ENCODE measurements at places on chromosomes 6 and 20.

GRCh38 chr6:44737829-44738528 lies 350.5 kb downstream of the CDC5L start:
- DNase-seq: no peak

DNA sequence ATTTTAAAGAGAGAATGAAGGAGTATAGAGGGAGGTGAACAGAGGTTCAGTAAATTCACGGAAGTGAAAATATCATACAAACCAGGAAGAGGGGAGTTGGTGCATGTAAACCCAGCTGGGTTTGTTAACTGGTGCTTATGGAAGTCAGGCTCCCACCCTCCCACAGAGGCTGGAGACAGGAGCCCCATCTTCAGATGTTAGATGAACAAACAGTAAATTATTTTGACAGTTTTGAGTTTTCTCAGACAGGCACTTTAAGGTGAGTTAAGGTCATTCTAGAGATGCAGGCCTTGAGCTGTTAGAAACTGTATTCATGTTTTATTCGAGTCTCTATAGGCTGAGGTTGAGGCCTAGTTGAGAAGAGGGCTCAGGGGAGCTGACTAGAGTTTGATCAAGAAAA lies 41.8 kb upstream of the FUCA2 start:
- no peak for DNase-seq

DNA sequence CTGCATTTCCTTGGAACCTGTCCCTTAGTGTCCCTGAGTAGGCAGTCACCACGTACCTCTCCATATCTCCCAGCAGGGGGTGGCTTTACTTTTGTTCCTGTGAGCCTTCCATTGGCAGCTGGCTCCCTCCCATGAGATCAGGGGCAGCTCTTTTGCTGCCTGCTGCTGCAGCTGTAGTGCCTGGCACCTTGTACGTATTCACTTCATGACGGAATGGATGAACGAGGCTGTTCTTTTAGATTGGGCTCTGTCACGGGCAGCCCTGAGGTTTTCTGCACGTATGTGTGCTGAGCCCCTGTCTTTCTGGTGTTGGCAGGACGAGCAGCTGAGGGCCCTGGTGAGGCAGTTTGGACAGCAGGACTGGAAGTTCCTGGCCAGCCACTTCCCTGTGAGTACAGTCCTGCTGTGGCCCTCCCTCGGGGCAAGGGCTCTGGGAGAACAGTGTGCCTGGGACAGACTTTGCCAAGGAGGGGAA lies 14.6 kb downstream of the MYBL2 start:
- no peak for DNase-seq

DNA sequence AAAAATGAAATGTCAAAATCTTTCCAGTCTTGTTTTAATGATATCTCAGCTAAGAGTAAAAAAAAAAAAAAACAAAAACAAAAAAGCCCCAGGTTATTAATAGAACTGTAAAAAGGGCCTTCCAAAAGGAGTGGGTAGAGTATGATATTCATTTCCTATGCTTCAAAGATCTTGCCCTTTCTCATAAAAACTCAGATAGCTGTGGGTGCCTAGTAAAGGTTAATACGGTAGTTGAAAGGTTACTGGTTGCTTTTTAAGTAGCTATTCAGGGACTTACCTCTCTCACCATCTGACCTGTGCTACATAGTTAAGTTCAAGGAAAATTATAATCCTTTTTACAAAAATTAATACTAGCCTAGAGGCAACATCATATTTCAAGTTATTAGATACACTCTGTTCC lies 14.9 kb downstream of the TRMT6 start:
- DNase-seq: no peak

DNA sequence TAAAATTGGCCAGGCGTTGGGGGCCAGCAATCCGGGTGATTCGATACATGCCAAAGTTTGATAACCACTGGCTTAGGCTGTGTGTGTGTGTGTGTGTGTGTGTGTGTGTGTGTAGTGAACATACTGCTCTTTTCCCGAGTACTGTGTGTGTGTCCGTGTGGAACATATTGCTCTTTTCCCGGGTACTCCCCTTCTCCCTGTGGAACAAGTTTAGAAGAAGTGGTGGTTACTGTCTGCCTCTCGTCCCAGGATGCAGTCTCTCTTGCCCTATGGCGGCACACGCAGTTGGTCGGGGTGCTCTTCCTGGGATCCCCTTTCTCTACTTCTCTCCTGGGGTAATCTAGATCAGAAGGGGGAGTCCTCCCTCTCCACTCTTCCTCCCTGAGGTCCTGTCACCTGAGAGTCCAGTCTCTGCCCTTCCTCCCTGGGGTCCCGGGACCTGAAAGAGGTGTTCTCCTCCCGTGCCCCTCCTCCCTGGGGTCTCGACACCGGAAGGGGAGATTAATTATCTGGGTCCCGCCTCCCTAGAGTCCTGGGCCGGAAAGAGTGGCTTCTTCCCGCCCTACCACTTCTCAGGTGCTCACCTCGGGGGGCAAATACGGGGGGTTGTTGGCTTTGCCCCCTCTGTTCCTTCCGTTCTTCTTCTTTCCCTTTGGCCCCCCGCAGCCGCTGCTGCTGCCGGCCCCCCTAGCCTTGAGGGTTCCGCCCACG lies 516 bp downstream of the GTPBP2 start:
- DNase-seq: no peak

DNA sequence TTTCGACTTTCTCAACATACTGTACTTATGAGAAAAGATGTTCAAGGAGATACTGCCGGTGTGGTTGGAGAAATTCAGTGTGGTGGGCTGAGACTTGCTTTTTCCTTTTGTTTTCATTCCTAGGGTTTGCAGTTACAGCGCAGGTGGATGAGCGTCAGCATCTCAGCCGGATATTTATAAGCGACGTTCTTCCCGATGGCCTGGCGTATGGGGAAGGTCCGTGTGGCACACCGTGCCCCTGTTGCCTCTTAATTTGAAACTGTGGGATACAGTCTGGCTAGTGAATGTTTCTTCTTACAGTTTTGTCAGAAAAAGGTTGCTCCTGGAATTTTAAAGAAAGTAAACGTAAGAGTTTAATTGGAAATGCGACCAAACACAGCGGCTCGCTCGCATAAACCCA lies 81.7 kb upstream of the CLDN20 start:
- no peak for DNase-seq

- no peak for DNase-seq
These were observed 414.8 kb upstream of the CDH4 start for GRCh38 chr20:60837173-60837770.

DNA sequence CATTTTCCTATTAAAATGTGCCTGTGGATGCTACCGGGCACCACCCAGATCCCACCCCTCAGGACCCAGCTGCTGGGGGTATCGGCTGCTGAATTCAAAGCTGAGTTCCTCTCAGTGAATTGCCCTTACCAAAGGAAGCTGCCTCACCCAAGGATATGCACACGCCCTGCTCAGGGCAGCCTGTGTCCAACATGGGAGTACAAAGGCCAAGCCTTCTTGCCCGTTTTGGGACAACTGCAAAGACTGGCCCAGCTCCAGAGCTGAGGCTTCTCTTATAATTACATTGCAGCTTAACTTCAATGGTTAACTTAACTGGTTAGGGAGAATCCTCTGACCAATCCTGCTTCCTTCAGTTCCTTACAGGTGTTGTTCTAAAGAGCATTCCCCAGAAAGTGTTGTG lies 19.8 kb upstream of the FANCE start:
- no peak for DNase-seq

GRCh38 chr6:139825935-139826374 lies 451.5 kb upstream of the CITED2 start:
- DNase-seq: no peak

DNA sequence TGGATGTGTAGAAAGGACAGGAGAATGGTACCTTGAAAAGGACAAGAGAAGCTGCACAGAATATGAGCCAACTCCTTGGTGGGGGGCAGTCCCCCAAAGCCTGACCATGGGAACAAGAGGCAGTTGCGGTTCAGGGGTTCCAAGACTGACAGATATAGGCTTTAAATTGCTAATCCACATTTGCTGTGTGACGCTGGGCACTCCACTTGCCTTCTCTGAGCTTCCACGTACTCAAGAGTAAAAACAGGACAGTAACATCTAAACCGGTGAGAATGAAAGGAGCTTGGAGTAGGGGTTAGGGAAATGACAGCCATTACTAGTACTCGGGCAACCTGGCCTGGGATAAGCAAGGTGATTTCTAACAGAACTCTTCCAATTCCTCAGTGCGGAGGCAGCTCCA lies 57.9 kb upstream of the LRFN2 start:
- DNase-seq: no peak

DNA sequence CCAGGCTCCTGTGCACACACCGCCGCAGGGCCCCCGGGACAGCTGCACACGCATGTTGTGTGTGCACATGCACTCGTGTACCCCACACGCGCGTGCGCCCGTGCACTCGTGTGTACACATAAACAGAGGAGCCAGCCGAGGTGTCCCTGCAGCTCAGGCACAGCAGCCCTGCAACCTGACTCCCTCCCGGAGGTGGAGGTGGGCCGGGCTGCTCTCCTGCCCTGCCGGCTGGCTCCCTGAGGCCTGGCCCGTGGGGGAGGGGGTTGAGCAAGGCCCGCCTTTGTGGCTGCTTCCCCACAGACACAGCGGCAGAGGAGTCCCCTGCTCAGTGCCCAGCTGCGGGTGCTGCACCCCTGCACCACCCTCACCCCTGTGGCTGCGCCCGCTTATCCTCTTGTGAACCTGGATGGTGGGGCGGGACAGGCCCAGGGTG lies 624 bp downstream of the RBBP8NL start:
- no peak for DNase-seq

GRCh38 chr6:135922174-135922573 lies 70.7 kb downstream of the PDE7B start:
- DNase-seq: peak; percentile 96

DNA sequence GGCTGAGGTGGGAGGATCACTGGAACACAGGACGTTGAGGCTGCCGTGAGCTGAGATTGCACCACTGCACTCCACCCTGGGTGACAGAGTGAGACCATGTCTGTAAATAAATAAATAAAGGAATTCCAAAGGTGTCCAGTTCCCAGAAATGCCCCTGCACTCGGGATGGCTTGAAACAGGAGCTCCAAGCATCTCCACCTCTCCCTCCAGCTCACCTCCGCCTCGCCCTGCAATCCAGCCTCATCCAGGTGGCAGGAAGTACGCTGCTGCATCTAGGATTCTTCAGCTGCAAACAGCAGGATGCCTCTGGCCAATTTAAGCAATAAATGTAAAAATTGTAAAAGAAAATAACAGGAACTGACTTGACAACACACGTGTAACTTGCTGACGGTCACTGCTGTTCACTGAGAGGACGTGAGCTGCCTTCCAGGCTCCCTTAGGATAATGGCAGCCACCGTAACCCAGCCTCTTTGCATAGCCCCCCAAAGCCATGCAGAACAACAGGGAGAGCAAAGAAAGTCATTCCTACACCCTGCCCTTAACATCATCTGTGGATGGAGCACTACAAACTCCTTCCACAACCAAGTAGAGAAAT lies 11.4 kb upstream of the GRM4 start:
- DNase-seq: no peak

DNA sequence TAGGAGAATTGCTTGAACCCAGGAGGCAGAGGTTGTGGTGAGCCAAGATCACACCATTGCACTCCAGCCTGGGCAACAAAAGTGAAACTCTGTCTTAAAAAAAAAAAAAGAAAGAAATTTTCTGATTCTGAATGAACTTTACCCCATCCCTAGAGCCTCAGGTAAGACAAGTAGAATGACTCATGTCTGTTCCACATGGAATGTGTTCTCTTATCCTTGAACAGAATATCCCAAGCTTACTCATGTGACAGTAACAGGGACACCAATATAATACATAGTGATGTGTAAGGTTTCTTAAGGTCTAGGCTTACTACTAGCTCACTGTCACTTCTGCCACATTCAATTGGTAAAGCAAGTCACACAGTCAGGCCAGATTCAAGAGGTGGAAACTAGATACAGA lies 219.6 kb upstream of the BTBD3 start:
- DNase-seq: no peak

DNA sequence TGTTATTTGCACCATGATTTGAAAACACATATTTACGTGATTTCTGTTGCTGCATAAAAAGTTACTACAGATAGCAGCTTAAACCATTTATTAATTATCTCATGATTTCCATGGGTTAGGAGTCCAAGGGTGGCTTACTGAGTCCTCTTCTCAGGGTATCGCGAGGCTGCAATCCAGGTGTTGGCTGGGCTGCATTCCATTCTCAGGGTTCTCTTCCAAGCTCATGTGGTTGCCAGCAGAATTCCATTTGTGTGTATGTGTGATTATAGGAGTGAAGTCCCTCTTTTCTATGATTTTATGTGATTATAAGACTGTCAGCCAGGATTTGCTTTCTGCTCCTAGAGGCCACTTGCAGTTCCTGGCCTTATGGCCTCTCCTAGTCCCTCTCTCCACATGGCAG lies 135.1 kb downstream of the FAM83B start:
- peak; percentile 70 for DNase-seq

- DNase-seq: no peak
These were observed 9.1 kb upstream of the MAP1LC3A start for GRCh38 chr20:34549291-34549928.

GRCh38 chr6:45184937-45185336 lies 143.2 kb upstream of the RUNX2 start:
- no peak for DNase-seq

DNA sequence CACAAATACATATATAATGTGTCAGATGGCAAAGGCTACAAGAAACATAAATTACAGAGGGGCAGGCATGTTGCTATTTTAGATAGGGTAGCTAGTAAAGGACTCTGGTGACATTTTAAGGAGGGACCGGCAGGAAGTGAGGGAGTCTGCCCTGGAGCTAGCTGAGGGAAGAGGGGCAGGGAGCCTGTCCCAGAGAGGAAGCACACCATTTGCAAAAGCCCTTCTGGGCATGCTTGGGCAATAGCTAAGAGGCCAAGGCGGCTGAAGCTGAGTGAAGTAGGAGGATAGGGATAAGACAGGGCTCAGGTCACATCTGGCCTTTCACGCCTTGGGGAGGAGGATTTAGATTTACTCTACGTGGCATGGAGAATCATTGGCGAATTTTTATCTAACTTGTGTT lies 96.2 kb downstream of the RTN4IP1 start:
- DNase-seq: no peak

GRCh38 chr6:121349596-121349995 lies 15.3 kb upstream of the TBC1D32 start:
- DNase-seq: no peak

DNA sequence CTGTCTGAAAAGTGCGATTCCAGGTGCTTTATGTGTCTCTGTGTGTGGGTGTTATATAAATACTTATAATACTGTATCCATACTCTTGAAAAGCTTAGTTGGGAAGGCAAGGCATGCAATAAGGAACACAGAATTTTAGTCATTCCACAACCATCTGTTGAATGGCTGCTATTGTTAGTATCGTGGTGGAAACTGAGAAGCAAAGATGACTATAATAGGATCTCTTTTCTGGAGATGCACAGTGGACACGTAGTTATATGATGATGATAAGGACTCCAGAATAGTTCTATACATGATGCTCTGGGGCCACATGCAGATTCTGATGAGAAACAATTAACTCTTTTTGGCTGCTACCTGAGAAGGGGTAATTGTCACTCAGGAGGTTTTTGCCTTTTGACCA lies 25.2 kb downstream of the ESR1 start:
- no peak for DNase-seq

DNA sequence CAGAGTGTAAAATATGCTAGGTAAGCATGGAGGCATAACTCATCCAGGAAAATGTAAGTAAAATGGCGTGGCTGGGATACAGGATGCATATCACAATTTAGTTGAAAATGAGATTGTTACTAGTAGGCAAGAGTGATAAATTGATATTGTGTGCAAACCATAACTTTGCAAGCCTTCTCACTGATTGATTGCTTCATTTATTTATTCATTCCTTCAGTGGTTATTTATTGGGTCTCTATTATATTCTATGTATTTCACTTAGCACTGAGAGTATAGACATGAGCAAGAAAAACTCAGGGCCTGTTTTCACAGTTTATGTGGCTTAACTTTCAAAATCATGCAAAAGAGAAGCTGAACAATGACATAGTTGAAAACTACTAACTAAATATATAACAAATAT lies 241.0 kb upstream of the EYS start:
- no peak for DNase-seq
